ENCODE measurements at places on chromosomes 5 and 9.

- H3K36me3 ChIP-seq, result peaks cover 55% of the 10 kb centered on the region
- H3K4me1 ChIP-seq, result peaks cover 65% of the 10 kb centered on the region
- no peak overlapping the region for H3K4me3 ChIP-seq
- no peaks in the 10 kb centered on the region for H3K27me3 ChIP-seq
- DNase-seq, result no peak
- H3K27ac ChIP-seq, result peak overlapping the region; percentile 33
Measured at GRCh38 chr9:33125461-33125860, 41.7 kb downstream of the B4GALT1 start.

DNA sequence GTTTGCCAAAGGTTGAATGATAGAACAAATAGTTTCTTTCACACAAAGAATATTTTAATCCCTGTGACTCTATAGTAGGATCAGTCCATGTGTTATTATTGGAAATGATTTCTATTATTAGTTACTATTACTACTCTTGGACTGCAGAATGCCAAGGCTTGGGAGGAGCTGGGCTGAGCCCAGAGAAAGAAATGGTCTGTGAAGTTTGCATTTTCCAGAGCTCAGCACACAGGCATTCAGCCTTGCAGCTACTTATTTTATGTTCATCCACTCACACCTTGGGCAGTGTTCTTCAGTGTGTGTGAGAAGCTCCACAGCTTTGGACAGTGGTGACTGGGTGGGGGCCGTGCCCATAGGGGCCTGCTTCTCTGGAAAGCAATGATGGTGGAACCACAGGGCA, 583.1 kb downstream of the CCDC171 start:
- DNase-seq, result no peak
- H3K27ac ChIP-seq, result peak overlapping the region; percentile 42
- H3K27me3 ChIP-seq, result peaks cover 17% of the 10 kb centered on the region
- H3K36me3 ChIP-seq, result no peaks in the 10 kb centered on the region
- peaks cover 8% of the 10 kb centered on the region for H3K4me1 ChIP-seq

DNA sequence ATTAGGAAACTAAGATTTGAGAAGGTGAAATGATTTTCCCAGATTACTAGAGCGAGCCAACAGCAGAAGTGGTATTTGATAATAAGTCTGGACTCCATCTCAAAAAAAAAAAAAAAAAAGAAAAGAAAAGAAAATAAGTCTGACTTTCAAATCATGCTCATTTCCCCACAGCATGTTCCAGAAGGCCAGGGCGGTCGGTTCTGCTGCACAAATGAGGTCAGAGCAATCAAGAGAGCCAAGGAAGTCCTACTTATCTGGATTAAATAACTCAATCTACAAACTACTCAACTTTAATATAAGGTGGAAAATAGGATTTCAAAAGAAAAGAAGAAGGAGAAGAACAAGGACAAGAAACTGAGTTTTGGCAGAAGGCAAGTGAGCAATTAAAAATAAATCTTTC, 130.4 kb upstream of the RASA1 start:
- peak; percentile 55 for DNase-seq
- no peaks in the 10 kb centered on the region for H3K27me3 ChIP-seq
- peaks cover 40% of the 10 kb centered on the region for H3K4me1 ChIP-seq
- no peaks in the 10 kb centered on the region for H3K36me3 ChIP-seq
- H3K4me3 ChIP-seq, result no peak overlapping the region
- H3K27ac ChIP-seq, result peak overlapping the region; percentile 72

GRCh38 chr9:4640027-4640426, 22.1 kb upstream of the PLPP6 start:
- DNase-seq, result no peak
- H3K4me1 ChIP-seq, result no peaks in the 10 kb centered on the region
- no peaks in the 10 kb centered on the region for H3K27me3 ChIP-seq
- no peaks in the 10 kb centered on the region for H3K36me3 ChIP-seq
- no peak overlapping the region for H3K4me3 ChIP-seq

DNA sequence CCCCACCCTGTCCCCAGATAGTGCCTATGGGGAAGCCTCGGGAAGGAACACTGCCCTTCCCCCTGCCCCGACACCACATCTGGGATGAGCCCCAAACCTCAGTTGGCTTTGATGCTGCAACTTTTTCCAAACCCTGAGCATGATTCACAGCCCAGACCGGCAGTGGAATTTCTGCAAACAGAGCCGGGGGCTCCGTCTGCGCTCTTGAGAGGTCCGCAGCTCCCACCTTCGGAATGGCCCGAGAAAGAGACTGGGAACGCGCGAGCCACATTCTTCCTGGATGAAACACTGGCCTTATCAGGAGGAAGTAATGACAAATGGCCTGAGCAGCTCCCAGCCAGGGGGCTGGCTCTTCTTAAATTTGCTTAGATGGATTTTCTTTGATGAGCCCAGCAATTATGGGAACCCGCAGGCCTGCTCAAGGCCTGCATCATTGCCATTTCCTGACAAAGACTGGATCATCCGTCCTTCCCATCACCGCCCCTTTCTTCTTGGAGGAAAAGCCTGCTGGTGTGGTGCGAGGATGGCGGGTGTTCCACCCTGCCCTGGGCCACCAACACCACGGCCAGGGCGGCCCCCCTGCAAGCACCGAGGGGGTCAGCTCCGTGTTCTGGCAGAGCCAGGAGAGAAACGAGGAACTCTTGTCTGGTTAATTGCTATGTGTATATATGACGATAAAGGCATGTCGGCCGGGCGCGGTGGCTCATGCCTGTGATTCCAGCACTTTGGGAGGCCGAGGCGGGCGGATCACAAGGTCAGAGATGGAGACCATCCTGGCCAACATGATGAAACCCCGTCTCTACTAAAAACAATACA, 38.8 kb upstream of the COL5A1 start:
- H3K36me3 ChIP-seq, result no peaks in the 10 kb centered on the region
- peaks cover 5% of the 10 kb centered on the region for H3K4me1 ChIP-seq
- H3K27ac ChIP-seq, result no peak overlapping the region
- no peak for DNase-seq
- H3K27me3 ChIP-seq, result peaks cover 50% of the 10 kb centered on the region

DNA sequence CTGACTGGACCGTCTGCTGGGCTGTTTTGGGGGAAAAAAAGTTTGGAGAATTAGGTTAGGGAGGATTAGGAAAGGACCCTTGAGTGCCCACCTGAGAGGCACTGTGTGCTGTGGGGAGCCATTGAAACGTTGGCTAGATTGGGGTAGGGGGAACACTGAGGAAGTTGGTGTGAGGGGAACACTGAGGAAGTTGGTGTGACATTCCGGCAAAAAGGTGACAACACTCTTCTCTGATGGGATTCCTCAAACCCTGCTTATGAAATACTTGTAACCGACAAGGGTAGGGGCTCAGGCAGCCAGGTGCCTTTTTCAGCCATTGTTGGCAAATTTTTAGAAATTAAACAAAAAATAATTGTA, 1.0 kb downstream of the CYSTM1 start:
- H3K27ac ChIP-seq, result peak overlapping the region; percentile 95
- no peaks in the 10 kb centered on the region for H3K27me3 ChIP-seq
- no peak for DNase-seq
- no peaks in the 10 kb centered on the region for H3K36me3 ChIP-seq

DNA sequence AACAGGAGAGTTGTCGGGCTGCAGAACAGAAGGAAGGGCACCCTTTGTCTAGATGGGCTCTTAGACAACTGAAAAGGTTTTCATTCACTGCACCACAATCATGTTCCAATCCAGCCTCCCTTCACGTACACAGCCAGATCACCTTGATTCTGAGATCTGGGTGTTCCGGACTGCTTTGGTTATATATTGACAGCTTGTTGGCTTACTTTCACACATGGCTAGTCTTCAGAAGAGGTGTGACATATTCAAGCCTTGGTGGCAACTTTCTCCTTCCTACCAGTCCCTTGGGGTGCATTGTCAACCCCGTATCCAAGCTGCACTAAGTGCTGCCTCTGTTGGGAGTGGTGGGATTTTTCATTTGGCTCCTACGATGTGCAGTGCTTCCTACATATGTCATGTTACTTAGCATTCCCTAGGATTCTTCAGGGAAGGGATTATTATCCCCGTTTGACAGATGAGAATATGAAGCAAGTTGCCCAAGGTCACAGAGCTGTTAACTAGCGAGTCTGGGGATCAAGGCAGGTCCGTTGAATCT, 100.6 kb downstream of the LIFR start:
- H3K27me3 ChIP-seq, result no peaks in the 10 kb centered on the region
- no peaks in the 10 kb centered on the region for H3K36me3 ChIP-seq
- DNase-seq, result no peak
- no peak overlapping the region for H3K4me3 ChIP-seq
- peaks cover 3% of the 10 kb centered on the region for H3K4me1 ChIP-seq
- H3K27ac ChIP-seq, result no peak overlapping the region

Data from left ventricle myocardium inferior (tissue), 1 donor.